ENCODE measurements at places on chromosomes 3 and 15. TPM values are rescaled to one million over a fixed set of nuclear protein-coding genes. Genes with fewer than 3 reads are reported as not detected.

Gene TTC21A
- 8.2 TPM for total RNA-seq

Gene KCNMB2
- 0.32 TPM for total RNA-seq

Gene SAXO2
- 3.9 TPM for total RNA-seq

DNA sequence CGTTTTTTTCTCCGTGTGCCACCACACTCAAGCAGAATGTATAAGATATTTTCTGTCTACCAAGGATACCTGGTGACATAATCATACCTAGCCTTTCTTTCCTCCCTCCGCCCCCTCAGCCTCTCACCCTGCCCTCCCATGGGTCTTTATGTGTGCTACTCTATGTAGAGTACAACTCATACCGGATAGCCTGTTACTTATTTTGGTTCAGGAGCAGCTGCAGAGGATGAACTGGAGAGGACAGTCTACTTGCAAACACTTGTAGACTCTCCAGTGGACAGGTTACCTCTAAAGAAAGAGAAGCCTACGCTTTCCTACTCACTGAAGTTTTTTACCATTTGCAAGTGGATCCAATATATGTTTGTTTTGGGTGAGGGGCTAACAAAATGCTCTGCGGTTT lies 345.9 kb upstream of the TPRG1 start:
- H3K4me3 ChIP-seq = no peak overlapping the region
- no peaks in the 10 kb centered on the region for H3K36me3 ChIP-seq
- peaks cover 6% of the 10 kb centered on the region for H3K4me1 ChIP-seq
- no peaks in the 10 kb centered on the region for H3K27me3 ChIP-seq
- H3K27ac ChIP-seq = no peak overlapping the region
- DNase-seq = no peak

GRCh38 chr3:166446986-166447385 lies 609.8 kb upstream of the BCHE start:
- no peaks in the 10 kb centered on the region for H3K27me3 ChIP-seq
- H3K4me3 ChIP-seq = no peak overlapping the region
- no peaks in the 10 kb centered on the region for H3K4me1 ChIP-seq
- no peak overlapping the region for H3K27ac ChIP-seq
- H3K36me3 ChIP-seq = no peaks in the 10 kb centered on the region
- no peak for DNase-seq

- no peaks in the 10 kb centered on the region for H3K36me3 ChIP-seq
- H3K4me1 ChIP-seq = no peaks in the 10 kb centered on the region
- no peak overlapping the region for H3K4me3 ChIP-seq
- no peak for DNase-seq
Observed at GRCh38 chr3:45082142-45082538, 56.0 kb downstream of the CLEC3B start.

DNA sequence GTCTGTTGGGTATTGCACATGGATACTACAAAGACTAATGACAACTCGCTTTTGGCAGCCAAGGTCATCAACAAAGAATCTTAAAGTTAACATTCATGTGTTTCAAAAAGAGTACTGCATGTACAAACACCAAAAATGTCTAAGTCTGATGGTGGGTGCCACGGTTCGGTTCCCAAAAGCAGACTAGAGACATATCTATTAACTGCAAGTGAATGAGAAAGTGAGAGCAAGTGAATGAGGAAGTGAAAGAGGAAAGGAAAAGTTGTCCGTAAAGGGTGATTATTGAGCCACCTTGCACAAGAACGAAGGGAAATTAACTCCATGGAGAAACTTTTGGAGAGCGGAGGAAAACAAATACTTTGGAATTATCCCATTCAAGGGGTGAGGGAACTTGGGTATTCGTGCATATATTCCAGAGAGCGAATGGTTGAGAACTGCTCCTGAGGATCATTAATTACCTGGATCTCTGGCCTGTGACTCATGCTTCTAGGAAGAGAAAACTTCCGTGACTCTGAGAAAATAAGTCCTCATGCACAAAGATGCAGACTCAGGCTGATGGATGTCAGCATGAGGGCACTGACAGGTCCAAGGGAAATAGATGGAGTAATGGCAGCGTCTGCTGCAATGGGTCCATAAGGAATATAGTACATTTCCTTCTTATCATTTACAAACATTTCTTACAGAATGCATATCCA lies 336.5 kb upstream of the TGFBR2 start:
- no peaks in the 10 kb centered on the region for H3K4me1 ChIP-seq
- no peak overlapping the region for H3K4me3 ChIP-seq
- peaks cover 3% of the 10 kb centered on the region for H3K36me3 ChIP-seq

DNA sequence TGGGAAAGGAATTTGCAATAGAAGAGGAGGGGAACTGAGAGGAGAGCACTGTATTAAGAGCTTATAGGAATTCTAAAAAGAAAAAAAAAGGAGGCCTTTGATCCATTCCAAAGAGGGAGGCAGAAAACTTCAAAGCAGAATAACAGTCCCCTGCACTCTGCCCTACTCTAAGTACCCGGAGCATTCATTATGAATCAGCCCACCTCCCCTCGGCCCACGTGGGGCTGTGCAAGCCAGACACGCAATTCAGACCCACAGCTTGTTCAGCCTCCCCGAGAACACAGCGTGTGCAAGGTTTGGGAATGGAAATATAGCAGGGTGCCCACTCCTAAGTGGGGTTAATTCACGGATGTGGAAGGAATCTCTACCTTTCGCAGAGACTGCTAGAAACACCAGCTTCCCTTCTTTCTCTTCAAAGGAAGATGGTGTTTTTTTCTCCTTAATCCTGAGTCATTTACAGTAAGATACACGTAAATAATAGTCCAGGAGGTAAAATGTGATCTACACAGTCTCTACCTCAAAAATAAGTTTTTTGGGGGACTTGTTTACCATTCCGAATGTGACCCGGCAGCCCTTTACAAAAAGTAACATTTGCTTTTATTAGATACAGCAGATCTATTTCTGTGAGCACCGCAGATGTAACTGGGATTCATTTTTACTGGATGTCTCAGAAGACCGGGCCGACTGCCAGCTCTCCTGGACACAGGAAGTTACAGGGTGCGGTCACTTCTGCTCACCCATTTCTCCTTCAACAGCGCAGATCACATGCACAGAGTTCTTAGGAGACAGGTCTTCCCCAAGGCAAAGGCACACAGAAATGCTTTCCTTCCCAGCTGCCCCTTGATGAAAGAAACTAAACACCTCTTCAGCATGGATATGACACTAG lies 768.5 kb upstream of the CFAP20DC start:
- peaks cover 24% of the 10 kb centered on the region for H3K4me1 ChIP-seq
- peak overlapping the region; percentile 68 for H3K27ac ChIP-seq
- no peak for DNase-seq
- peaks cover 8% of the 10 kb centered on the region for H3K36me3 ChIP-seq
- no peaks in the 10 kb centered on the region for H3K27me3 ChIP-seq

DNA sequence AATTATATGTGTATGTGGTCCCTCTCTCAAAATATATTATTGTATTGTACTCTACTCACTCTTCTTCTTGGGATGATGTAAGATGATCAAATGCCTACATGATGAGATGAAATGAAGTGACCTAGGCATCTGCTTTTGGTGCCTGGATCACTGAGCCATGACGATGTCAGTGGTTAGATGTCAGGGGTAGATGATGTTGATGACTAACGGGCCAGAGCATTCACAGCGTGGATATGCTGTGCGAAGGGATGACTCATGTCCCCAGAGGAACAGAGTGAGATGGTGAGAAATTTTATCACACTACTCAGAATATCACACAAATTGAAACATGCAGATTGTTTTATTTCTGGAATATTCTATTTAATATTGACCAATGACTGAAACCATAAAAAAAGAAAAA lies 233.9 kb upstream of the CADM2 start:
- no peak overlapping the region for H3K4me3 ChIP-seq
- H3K4me1 ChIP-seq = no peaks in the 10 kb centered on the region
- no peaks in the 10 kb centered on the region for H3K36me3 ChIP-seq
- no peak for DNase-seq

DNA sequence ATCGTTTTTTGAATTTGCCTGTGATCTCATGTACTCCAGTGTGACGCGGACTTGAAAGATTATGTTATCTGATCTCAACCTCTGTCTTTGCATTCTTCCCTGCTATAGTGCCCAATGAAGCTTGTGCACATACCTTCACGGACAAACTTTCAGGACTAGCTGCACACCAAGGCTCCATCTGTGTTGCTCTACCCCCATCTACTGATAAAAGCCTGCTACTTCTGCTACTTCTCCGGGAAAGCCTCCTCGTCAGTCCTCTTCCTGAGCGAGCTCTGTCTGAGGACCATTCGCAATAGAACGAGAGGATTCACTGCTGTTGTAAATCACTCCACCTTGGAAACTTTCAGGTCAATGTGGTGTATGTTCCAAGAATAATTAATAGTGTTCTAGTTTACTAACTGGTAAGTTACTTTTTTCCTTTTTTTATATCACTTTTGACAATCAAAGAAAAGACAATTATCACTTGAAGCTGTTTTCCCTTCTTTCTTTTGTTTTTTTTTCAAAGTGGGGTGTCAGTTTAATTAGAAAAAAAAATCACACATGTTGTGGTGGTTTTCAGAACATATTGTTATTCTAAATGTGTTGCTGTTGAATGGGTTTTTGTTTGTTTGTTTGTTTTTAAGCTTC lies 217.6 kb downstream of the ARRDC4 start:
- H3K27me3 ChIP-seq = peaks cover 27% of the 10 kb centered on the region
- H3K27ac ChIP-seq = no peak overlapping the region
- H3K36me3 ChIP-seq = no peaks in the 10 kb centered on the region
- H3K4me1 ChIP-seq = peaks cover 4% of the 10 kb centered on the region
- H3K4me3 ChIP-seq = no peak overlapping the region
- DNase-seq = peak; percentile 43

- no peak overlapping the region for H3K27ac ChIP-seq
- no peaks in the 10 kb centered on the region for H3K4me1 ChIP-seq
- H3K36me3 ChIP-seq = no peaks in the 10 kb centered on the region
Observed at GRCh38 chr3:2303566-2303965, 204.9 kb downstream of the CNTN4 start.

- H3K4me3 ChIP-seq = no peak overlapping the region
- H3K27me3 ChIP-seq = no peaks in the 10 kb centered on the region
- H3K36me3 ChIP-seq = no peaks in the 10 kb centered on the region
- no peak for DNase-seq
Observed at GRCh38 chr15:99452010-99452409, 113.8 kb upstream of the MEF2A start.

DNA sequence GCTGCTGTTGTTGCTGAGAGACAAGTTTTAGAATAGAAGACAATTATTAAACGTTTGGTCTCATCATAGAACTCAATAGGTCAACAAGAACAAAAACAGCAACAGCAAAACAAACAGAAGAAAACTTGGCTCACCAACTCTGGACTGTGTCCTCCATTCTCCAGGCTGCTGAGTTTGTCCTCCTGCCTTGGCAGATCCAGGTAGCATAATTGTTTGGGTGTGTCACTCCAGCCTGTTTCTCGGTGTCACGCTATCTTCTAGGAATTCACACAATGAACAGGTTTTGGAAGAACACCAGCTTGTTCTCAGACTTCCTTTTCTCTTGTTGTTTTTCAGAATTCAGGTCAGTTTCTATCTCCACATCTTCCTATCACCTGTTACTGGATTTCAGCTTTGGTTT lies 34.7 kb downstream of the ARRDC4 start:
- no peak overlapping the region for H3K27ac ChIP-seq
- DNase-seq = no peak
- H3K4me1 ChIP-seq = peaks cover 5% of the 10 kb centered on the region
- H3K36me3 ChIP-seq = no peaks in the 10 kb centered on the region

All from neural crest cell (in vitro differentiated cells).